ENCODE measurements at places on chromosomes 2 and 18. TPM values are rescaled to one million over a fixed set of nuclear protein-coding genes. Genes with fewer than 3 reads are reported as not detected.

The FOXD4L1 gene
- 0.17 TPM for total RNA-seq

The SERPINB12 gene
- not detected for total RNA-seq

The DSC1 gene
- total RNA-seq, result not detected

The GFPT1 gene
- 95.7 TPM for total RNA-seq

The SLC19A3 gene
- total RNA-seq, result 6.2 TPM

The SNORC gene
- total RNA-seq, result 3.6 TPM

The PSD4 gene
- 50.2 TPM for total RNA-seq

The RAB6D gene
- not detected for total RNA-seq

The ERBB4 gene
- 16.0 TPM for total RNA-seq

The FBXO48 gene
- total RNA-seq, result 1.5 TPM

The DCDC2C gene
- not detected for total RNA-seq

The G6PC2 gene
- not detected for total RNA-seq

The SDC1 gene
- 278 TPM for total RNA-seq

The GKN2 gene
- total RNA-seq, result 181 TPM

The CAPN14 gene
- total RNA-seq, result 0.23 TPM

The RGPD4 gene
- not detected for total RNA-seq

The METTL5 gene
- total RNA-seq, result 33.8 TPM

The SERPINB8 gene
- 26.7 TPM for total RNA-seq

The CYBRD1 gene
- 87.5 TPM for total RNA-seq

The TAF1B gene
- 22.1 TPM for total RNA-seq

The TMEFF2 gene
- total RNA-seq, result not detected

The UGT1A10 gene
- total RNA-seq, result not detected

The RPRM gene
- not detected for total RNA-seq

The ARHGAP25 gene
- total RNA-seq, result 43.5 TPM

The DSG2 gene
- total RNA-seq, result 66.0 TPM

The NEB gene
- 1.9 TPM for total RNA-seq

The IL18RAP gene
- 0.64 TPM for total RNA-seq

All from left lung (tissue), 14 donors.